ENCODE measurements at places on chromosomes 6 and 20. TPM values are rescaled to one million over a fixed set of nuclear protein-coding genes. Genes with fewer than 3 reads are reported as not detected.

Gene EYA4
- total RNA-seq, result 9.8 TPM

Gene TRIM15
- total RNA-seq, result not detected

Gene MARCKS
- total RNA-seq, result 93.2 TPM

Gene CDH26
- total RNA-seq, result 0.68 TPM

DNA sequence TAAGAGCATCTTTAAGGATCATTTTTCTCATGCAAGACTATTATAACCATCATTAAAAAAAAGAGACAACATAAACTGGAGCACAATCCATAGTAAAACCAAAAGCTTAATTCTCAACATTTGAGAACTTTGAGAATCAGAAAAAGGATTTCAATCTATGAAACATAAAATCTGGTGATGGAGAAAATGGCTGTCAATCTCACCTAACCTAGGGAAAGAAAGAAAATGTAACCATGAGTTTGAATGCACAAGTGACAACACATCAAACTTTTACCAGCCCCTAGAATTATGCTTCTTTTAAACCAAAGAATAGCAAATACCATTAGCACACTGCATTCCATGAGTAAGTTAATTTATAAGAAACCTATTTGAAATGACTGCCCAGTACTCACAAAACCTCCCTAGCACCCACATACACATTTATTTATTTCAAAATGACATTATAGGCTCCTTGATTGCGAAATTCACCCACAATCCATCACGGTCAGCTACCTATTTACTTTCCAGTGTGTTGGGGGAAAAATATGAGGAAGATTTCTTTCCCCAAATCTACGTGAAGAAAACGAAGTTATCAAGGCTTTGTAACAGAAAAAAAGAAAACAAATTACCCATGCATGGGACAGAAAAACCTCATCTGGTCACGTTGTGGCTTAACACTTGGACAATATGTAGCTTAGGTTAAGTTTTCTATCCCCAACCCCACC, 828 bp downstream of the ASCC3 start:
- no peak for DNase-seq

DNA sequence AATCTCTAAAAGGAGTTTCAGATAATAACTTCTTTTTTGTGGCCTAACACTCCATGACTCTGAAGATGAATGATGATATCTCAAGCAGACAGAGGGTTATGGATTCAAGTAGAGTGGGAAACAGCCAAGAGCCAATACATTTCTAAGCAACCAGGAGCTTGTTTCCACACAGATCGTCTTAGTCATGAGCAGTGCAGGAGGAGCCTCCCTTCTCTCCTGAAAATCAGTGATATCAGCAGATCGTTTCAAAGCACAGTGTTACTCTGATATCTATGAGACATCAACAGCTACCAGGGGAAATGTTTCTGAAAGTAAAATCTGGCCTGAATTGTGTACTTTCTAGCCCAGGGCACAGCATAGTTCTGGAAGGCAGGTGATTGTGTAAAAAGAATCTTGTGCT, 11.5 kb downstream of the ADGRG6 start:
- no peak for DNase-seq

GRCh38 chr6:13413900-13414555, 73.4 kb downstream of the GFOD1 start:
- DNase-seq, result no peak

Gene ADGRB3
- not detected for total RNA-seq

GRCh38 chr6:3456898-3457709, at the start of gene SLC22A23:
SLC22A23 (minus strand) TSS chr6:3457050; CDS start chr6:3456559, 491 bp downstream.
- DNase-seq, result peak; percentile 47

- peak; percentile 3 for DNase-seq
Measured at GRCh38 chr6:83546636-83547035, 34.3 kb downstream of the PRSS35 start.

DNA sequence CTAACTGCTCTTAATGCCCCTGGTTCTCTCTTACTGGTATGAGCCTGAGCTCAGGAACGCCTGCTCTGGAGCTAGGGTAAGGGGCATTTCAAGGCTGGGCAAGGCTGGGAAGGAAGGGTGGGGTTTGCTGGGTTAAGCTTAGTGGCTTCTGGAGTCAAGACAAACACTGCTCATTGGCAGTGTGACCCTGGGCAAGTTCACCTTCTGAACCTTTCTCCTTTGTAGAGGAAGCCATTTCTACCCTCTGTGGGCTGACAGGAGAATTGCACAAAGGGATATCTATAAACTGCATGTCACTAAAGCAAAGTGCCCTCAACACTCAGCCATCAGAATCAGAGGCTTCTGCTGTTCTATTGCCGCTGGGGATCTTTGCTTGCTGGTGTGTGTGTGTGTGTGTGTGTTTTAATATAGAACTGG, 20.3 kb upstream of the LRRN4 start:
- no peak for DNase-seq

GRCh38 chr20:23118144-23118543, 32.0 kb upstream of the CD93 start:
- no peak for DNase-seq

Gene CYP21A2
- not detected for total RNA-seq

DNA sequence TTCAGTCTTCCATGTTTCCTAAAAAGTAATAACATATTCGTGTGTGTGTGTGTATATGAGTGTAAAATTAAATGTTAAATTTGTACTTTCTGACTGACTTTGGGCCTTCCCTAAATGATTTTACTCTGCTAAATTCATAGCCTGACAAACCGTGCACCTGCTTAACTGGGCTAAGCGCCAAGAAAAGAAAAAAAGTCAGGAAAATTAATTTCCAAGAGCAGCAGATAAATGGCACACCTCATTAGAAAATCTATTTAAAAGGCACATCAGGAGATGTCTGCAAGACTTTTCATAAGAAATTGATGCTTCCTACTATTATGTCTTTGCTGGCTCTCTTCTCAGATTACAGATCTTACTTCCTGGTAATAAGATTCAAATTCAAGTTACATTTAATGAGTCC, 72.4 kb downstream of the TRDN start:
- DNase-seq, result no peak

DNA sequence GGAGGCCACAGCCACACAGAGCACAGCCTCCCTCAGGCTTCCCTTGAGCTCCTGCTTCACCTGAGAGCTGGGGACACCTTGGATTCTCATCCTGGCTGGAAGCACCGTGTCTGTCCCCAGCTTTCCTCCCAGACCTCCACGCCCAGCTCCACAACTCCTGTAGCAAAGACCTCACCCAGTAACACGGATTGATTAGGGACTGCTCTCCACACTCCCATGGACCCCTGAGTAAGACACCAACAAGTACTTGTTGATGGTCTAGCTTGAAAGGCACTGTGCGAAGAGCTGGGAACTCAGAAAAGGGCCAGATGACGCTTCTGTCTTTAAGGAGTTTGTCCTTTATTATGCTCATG, 109.6 kb downstream of the DLL1 start:
- no peak for DNase-seq

DNA sequence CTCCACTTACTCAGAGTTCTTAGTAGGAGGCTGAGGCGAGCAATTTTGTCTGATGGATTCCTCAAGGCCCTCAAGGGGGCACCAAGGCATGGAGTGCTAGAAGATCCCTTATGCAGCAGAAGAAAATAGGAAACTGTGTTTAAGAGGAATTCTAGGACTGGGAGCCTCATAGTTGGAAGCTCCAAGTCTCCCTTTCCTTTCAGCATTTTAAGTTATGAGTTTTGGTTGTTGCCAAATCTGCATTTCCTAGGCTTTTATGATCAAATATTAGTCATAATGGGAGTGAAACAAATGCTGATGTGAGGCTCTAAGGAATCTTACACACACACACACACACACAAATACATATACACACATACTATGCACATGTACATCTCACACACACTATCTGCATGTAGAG, 714.0 kb downstream of the UTRN start:
- no peak for DNase-seq

Gene IP6K3
- not detected for total RNA-seq

DNA sequence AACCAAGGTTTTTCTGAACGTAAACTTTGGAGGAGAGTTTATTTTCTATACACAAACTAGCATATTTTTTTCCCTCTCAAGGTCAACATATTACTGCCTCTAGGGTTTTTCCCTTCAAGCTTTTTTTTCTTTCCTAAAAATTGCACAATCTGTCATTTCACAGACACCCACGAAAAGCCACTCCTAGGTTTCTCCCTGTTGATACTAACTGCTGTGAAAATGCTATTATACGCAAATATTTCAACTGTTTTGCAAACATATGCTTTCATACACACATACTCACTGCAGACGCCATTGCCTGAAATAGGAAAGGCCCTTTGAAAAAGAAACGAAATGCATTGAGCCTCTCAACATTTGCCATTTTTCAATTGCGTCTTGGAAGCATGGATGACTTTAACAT, 333.0 kb downstream of the CD83 start:
- DNase-seq, result no peak

GRCh38 chr20:19071446-19071725, 141.1 kb upstream of the SLC24A3 start:
- DNase-seq, result no peak

DNA sequence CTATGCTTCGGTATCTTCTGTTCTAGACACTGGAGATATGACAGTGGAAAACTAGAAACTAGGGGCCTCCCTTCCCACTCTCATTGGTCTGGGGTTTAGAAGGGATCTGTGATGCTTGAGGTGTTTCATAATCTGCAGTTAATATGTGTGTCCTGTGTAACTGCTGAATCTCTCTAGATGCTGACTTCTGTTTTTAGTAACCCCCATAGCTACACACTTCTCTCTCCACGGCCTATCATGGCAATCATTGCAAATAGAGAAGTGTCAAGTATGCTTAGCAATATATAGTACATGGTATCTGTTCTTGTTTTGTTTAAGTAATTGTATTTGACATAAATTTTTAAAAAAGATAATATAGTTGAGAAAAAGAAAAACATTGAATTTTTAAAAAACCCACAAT, 394.6 kb upstream of the MMS22L start:
- DNase-seq, result no peak

DNA sequence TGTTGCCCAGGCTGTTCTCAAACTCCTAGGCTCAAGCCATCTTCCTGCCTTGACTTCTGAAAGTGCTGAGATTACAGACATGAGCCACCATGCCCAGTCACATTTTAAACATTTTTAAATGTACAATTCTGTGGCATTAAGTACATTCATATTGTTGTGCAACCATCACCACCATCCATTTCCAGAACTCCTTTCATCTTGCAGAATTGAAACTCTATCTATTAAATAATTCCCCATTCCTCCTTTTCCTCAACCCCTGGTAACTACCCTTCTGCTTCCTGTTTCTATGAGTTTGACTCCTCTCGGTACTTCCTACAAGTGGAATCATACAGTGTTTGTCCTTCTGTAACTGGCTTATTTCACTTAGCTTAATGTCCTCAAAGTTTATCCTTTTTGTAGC, 103.8 kb upstream of the NAA20 start:
- DNase-seq, result no peak

Gene KCNK17
- not detected for total RNA-seq

DNA sequence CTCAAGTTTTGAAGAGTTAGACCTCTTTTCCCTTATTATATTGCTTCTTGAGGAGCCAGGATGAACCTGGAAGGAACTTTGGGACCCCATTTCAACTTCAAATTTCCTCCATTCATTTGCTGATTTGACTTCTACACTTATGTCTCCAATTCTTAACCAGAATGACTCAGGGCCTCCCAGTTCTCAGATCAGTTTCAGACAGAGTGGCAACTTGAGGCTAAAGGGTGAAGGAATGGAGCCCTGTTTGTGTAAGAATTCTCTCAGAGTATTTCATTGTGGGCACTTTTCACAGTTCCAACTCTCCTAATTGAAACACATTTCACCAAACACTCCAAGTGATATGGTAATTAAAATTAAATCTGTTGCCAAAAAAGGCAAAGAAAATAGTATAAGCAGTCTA, 109.0 kb upstream of the FLRT3 start:
- DNase-seq, result no peak
